ENCODE measurements at places on chromosomes 5 and 9.

GRCh38 chr5:109863752-109864151 lies 174.0 kb downstream of the MAN2A1 start:
- DNase-seq: no peak

- DNase-seq: no peak
Observed at GRCh38 chr9:136982232-136983051, at the start of gene LCNL1. Gene LCNL1, plus strand, starts transcription at chr9:136982993. Its CDS starts 594 bp downstream, at chr9:136983587.

DNA sequence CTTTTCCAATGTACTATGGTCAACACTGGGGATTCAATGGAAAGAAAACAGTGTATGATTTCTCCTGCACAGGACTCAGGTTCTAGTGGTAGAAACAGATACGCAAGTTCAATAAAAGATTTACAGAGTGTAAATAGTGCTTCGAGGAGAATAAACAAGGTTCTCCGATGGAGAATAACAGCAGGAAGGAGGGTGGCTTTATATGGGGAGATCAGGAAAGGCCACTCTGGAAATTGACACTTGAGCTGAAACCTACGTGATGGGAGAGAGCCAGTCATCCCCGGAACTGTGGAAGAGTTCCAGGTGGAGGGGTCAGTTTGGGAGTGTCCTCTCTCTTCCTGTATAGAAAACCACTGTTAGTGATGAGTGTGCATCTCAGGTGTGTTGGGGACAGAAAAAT lies 65.9 kb downstream of the GARNL3 start:
- DNase-seq: no peak

- DNase-seq: no peak
Observed at GRCh38 chr9:132181796-132182313, 20.0 kb downstream of the NTNG2 start.

DNA sequence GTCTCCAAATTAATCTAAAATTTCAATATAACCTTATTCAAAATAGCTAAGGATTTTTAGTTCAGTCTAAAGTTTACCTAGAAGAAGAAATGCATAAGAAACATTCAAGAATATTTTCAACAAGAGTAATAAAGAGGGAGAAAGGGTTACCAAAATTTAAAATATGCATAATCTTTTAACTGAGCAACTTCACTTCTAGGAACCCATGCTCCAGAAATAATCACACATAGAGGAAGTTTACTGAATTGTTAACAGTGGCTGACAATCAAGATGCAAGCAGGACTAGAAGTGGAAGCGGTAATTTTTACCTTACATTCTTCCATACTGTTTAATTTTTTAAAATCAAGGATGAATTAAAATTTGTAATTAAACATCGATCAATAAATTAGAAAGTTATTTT lies 1.9 kb downstream of the PJA2 start:
- DNase-seq: no peak

GRCh38 chr5:19630876-19631275 lies 357.1 kb downstream of the CDH18 start:
- no peak for DNase-seq
